ENCODE measurements at places on chromosomes 2 and 18.

DNA sequence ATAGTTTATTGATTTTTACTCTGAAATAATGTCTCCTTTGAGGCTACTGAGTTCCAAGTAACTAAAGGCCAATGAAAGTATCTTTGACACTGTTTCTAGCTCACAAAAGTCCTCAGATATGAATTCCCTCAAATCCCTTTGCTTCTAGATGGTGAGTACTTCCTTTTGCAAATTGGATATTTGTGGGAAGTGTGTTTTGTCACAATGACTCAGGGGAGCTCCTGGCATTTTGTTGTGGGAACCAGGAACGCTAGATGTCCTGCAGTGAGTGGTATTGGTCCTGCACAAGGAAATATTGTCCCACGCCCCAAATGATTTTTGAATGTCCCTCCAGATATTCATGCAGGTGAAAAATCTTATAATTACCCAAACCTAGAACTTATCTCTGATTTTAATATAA is 24.3 kb downstream of the TACR1 start:
- DNase-seq = no peak

- DNase-seq = no peak
Observed at GRCh38 chr2:190380962-190381412, 27.2 kb upstream of the MFSD6 start.

GRCh38 chr2:165852394-165852793 is 58.3 kb upstream of the GALNT3 start:
- no peak for DNase-seq

GRCh38 chr2:218400167-218400929 is 680 bp downstream of the CTDSP1 start:
- no peak for DNase-seq

DNA sequence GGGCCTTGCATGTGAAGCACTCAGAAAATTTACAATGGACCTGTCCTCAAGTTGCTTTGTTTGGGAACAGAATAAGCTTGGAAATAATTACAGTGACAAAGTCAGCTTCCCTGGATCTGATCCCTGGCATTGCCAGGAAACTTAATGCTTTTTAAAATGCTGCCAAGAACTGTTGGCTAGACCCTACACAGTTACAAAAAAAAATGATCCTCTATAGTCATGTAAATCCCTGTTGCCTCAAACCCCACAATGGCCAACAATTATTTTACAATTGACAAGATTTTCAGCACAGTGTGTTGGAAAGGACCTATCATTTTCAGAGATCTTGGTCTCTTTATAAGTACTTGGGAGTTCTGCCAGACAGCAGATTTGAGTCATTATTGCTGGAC is 470.4 kb upstream of the ACVR2A start:
- DNase-seq = no peak
